ENCODE measurements at places on chromosomes 3 and 15. TPM values are rescaled to one million over a fixed set of nuclear protein-coding genes. Genes with fewer than 3 reads are reported as not detected.

The GNAT1 gene
- polyA plus RNA-seq, result not detected

The LRRC31 gene
- polyA plus RNA-seq, result 0.19 TPM

The AHSG gene
- not detected for polyA plus RNA-seq

The NR1I2 gene
- polyA plus RNA-seq, result 0.37 TPM

The LYZL4 gene
- not detected for polyA plus RNA-seq

The CISH gene
- 6.7 TPM for polyA plus RNA-seq

The MAP1A gene
- polyA plus RNA-seq, result 0.35 TPM

The MFSD1 gene
- 46.3 TPM for polyA plus RNA-seq

The SNX1 gene
- polyA plus RNA-seq, result 58.0 TPM

The SLCO3A1 gene
- 7.5 TPM for polyA plus RNA-seq

The SLC28A1 gene
- 0.10 TPM for polyA plus RNA-seq

The FETUB gene
- polyA plus RNA-seq, result not detected

The CTXN2 gene
- polyA plus RNA-seq, result not detected

The ZNF35 gene
- polyA plus RNA-seq, result 3.5 TPM

The OXTR gene
- polyA plus RNA-seq, result 0.39 TPM

The CXCR6 gene
- 2.6 TPM for polyA plus RNA-seq

The ACP3 gene
- polyA plus RNA-seq, result 0.54 TPM

The CDHR4 gene
- 0.06 TPM for polyA plus RNA-seq

The RHOV gene
- 0.19 TPM for polyA plus RNA-seq

The ZFYVE19 gene
- 23.2 TPM for polyA plus RNA-seq

The GPR160 gene
- polyA plus RNA-seq, result 21.9 TPM

The CD200R1 gene
- 0.91 TPM for polyA plus RNA-seq

The GOLGA8T gene
- 0.11 TPM for polyA plus RNA-seq

The SNTN gene
- polyA plus RNA-seq, result not detected

The ECE2 gene
- polyA plus RNA-seq, result not detected

The SH2D7 gene
- not detected for polyA plus RNA-seq

The AKAP13 gene
- 68.8 TPM for polyA plus RNA-seq

The HESX1 gene
- 2.4 TPM for polyA plus RNA-seq

The CCNL1 gene
- polyA plus RNA-seq, result 76.9 TPM

The CNTN4 gene
- 0.61 TPM for polyA plus RNA-seq

The IL20RB gene
- 0.85 TPM for polyA plus RNA-seq

The PIF1 gene
- 7.7 TPM for polyA plus RNA-seq

The SI gene
- not detected for polyA plus RNA-seq

The SOX14 gene
- polyA plus RNA-seq, result not detected

The ISL2 gene
- 0.20 TPM for polyA plus RNA-seq

The CAND2 gene
- 2.6 TPM for polyA plus RNA-seq

The SCAMP2 gene
- polyA plus RNA-seq, result 34.7 TPM

The DHX30 gene
- polyA plus RNA-seq, result 52.5 TPM

The CFAP92 gene
- polyA plus RNA-seq, result 0.29 TPM

The ZNF80 gene
- not detected for polyA plus RNA-seq

The PCYT1A gene
- polyA plus RNA-seq, result 27.1 TPM

The GNL3 gene
- polyA plus RNA-seq, result 68.0 TPM

The FSTL1 gene
- polyA plus RNA-seq, result 18.1 TPM

The MELTF gene
- 0.41 TPM for polyA plus RNA-seq

The CLDN18 gene
- not detected for polyA plus RNA-seq

The IL16 gene
- polyA plus RNA-seq, result 114 TPM

The PHLDB2 gene
- polyA plus RNA-seq, result 4.7 TPM

The EFCAB12 gene
- 1.0 TPM for polyA plus RNA-seq

The TMEM212 gene
- polyA plus RNA-seq, result not detected

The TGFBR2 gene
- polyA plus RNA-seq, result 18.2 TPM

The GRAMD2A gene
- polyA plus RNA-seq, result 0.03 TPM

Measured in spleen (tissue), 13 donors.